OCI-LY7 (cell line): ENCODE measurements at places on chromosomes 13 and 19.

GRCh38 chr13:51539887-51540286 lies 44.4 kb upstream of the WDFY2 start:
- DNase-seq = no peak

DNA sequence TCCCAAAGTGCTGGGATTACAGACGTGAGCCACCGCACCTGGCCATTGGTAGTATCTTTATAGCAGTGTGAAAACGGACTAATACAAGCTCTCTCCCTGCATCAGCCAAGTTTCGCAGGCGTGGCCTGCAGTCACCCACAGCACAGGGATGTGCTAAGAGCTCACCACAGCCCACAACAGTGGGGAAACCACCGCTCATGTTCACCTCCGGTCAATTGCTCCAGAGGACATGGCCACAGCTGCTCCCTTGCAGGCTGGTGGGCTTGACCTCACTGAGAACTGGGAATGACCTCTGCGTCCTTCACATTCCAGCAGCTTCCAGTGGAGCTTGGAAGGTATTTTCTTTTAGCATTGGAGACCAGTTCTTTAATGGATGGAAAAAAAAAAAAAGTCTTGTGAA lies 156.4 kb downstream of the KCTD15 start:
- DNase-seq = no peak

- peak; percentile 84 for DNase-seq
Observed at GRCh38 chr13:46321494-46322225, 65.4 kb downstream of the RUBCNL start.

- no peak for DNase-seq
Observed at GRCh38 chr13:106275446-106276032, 259.9 kb downstream of the EFNB2 start.

GRCh38 chr19:9323557-9323918 lies 441 bp upstream of the ZNF559 start:
- peak; percentile 91 for DNase-seq

DNA sequence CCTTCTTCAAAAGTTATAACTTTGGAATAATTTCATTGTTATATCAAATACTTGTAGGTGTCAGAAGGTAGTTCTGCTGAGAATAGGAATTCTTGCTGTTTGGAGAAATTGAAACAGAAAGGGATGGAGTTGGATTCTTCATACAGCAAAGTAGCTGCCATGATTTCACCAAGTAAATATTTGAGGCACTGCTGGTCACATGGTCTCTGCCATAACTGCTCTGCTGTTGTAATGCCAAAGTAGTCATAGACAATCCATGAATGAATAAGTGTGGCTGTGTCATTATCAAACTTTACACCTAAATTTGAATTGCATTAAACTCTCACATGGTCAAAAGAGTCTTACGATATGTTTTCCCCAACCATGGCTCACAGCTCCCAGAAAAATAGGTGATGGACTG lies 308.6 kb downstream of the GPC6 start:
- DNase-seq = no peak

DNA sequence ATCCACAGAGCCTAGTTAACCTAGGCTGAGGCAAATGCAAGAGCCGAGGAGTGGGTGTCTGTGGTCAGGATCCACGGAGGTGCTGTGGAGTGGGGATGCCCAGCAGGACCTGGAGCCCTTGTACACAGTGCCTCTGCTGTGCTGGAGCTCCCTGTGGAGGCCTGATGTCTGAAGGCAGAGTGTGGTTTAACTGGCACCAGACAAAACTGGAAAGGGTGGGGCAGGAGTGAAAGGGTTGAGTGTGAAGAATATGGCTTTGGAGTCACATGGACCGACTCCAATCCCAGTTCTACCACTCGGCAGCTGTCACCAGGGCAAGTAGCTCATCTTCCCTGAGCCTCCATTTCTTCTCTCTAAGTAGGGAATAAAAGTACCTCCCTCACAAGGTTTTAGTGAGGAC lies 60.3 kb upstream of the GPR12 start:
- DNase-seq = no peak

- no peak for DNase-seq
Observed at GRCh38 chr19:35959040-35959967, 23.1 kb downstream of the LRFN3 start.

DNA sequence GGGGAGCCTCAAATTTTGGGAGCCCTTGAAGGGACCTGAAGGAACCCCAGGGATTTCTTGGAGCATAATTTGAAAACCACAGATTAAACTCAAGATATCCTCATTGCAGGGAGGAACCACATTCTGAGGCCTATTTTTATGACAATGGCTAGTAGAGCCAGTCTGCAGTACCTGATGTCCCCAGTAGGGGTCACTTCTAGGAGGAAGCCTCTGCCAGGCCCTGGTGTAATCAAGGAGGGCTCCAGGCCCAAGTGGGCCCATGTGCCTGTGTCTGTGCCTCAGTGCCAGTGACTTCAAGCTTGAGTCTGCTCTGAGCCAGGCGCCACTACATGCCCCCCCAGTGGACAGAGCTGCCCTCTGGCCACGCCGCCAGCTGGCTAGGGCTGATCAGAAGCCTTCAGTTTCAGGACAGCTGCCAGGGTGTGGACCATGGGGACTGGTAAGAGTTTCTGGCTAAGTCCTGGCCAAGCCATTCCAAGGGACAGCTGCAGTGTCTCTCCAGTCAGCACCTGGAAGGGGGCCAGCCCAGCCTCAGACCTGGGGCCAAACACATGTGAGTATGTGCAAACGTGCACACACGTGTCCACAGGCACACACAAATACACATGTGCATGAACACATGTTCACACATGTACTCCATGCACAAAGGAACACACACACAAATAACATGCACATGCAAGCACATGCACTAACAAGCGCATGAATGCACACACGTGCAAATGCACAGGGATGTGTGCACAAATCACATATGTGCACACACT lies 20.5 kb upstream of the SLC7A10 start:
- DNase-seq = no peak
